ENCODE measurements at places on chromosomes 5 and 9.

GRCh38 chr5:103469288-103470040 is 93.1 kb downstream of the NUDT12 start:
- DNase-seq = no peak

GRCh38 chr5:120228262-120229031 is 235.7 kb upstream of the PRR16 start:
- DNase-seq = no peak

GRCh38 chr5:159519365-159519764 is 189.1 kb upstream of the IL12B start:
- DNase-seq = no peak

DNA sequence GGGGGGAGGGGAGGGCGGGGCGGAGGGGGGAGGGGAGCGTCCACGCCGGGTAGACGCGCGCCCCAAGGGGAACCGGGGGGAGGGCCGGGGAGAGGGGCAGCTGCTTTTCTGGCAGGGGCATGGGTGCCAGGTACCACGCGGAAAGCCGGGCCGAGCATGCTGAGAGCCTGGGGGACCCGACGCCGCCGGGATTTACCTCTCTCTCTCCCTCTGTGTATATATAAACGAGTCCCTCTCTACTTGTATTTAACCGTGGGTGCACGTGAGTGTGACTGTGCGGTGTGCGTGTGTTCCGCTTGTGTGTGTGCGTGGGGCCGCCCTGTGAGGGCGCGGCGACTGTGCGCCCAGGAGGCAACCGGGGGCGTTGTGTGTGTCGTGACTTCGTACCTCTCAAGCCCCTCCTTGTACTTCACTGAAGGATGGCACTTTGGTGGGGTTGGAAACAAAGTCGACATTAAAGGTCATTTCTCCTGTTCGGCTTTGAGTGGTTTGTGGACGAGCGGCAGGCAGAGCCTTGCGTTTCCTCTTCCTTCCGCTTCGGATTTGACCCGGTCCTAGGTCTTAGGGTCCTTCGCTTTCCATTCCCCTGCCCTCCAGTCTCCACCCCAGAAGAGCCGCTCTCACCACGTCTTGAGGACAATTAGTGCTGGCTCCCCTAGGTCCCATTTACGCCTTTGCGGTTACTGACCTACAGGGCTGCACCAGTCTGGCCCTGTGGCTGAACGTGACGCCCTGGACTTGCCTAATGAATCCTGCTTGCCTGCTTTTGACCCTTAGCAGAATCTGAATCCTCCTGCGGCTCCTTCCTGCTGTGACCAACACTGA is 36.2 kb upstream of the TTC1 start:
- DNase-seq = no peak

- no peak for DNase-seq
These were observed 151.1 kb upstream of the HAPLN1 start for GRCh38 chr5:83871533-83872395.

DNA sequence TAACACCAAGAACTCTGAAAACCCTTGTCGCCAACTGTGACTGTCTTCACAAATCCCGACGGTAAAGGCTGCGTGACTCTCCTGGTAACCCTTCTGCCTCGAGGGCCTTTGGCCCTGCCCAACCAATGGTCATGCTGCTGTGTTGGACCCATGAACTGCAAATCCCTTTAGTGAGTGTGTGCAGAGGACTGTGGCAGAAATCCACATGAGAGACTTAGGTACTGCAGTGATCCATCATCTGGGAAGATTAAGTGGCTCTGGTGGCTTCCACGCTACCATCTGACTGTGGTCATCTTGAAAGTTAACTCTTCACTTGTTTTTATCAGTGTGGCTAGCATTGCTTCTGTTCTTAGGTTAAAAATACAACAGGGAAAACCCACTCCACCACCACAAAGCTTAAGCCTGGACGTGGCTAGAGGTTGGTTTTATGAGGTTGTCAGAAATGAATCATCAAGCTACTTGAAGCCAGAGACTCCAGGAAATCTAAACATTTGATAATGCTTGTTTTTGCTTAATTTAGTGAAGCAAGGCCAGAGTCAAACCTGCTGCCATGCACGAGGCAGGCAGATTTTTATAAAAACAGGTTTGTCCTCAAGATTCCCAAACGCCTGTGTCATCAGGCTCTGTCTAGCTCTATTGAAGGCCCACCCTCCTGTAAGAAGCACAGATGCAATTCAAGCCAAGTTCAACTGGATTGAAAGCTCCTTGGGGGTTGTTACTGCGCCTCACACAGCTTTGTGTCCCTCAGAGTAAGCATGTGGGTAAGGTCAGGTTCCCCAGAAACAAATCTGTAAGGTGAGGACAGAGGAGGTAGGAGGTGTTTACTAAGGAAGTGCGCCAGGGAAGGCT is 52.7 kb upstream of the ERCC6L2 start:
- no peak for DNase-seq

- no peak for DNase-seq
These were observed 274.4 kb downstream of the EFNA5 start for GRCh38 chr5:107396351-107396690.

GRCh38 chr9:38435521-38435920 is 11.3 kb upstream of the IGFBPL1 start:
- DNase-seq = no peak

DNA sequence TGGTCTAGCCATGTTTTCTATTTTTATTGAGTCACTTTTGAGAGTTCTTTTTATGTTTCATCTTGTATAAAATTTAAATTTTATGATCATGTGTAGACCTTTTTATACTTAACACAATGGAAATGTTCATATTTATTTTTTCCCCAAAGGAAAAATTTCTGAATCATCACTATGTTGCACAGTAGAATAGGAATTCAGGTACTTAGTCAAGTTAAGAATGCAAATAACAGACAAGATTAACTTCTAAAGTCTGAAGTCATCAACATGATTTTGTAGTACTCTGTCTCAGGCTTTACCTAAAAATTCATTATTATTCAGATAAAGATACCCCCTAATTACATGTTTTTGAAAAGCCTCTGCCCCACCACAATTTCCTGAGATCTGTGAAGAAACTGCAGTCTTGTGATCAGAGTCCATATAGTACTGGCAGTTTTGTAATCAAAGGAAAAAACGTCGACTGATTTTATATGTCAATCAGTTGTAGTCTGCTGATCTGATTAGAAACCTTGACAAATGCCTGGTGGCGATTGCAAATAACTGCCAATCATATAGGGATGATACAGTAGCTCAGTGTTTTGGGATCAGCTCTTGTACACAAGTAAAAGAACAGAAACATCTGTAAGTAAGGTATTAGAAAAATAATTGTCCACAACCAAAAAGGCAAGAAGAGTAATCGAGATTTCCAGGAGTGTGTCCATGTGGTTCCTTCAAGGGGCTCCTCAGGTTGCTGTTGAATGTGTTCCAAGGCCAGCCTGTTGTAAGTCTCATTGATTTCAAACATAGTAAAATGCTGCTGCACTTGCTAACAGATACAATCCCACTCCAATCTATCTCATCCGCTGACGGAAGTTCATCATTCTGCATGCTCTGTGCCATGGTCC is 352.4 kb downstream of the ARRDC3 start:
- no peak for DNase-seq

DNA sequence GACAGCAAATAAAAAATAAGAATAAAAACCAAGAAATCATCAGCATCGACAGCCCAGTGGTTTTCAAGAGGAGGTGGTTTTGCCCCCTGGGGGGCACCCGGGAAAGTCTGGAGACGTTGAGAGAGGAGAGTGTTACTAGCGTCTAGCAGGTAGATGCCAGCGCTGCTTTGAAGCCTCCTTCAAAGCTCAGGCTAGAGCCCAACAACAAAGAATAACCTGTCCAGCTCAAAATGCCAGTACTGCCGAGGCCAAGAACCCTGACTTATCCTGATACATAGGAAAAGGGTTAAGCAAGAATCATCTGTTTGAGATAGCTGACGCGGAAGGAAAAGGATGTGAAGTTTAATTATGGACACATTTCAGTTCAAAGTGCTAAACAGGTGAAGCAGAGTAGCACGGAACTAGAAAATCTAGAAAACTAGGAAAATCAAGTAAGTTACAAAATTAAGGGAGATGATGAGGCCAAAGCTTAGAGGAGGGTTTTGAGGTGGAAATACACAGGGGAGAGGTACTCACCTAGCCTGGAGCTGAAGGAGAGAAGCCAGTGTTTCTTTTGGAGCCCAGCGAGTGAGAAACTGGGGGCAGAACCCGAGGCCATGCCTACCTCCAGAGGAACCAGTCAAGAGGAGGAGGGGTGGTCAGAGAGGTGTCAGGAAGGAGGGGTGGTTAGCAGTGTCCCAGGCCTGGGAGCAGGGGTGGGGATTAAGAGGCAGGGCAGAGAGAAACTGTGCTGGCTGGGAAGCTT is 121.0 kb upstream of the RETREG1 start:
- no peak for DNase-seq

GRCh38 chr5:99068944-99069650 is 140.3 kb upstream of the CHD1 start:
- DNase-seq = no peak

DNA sequence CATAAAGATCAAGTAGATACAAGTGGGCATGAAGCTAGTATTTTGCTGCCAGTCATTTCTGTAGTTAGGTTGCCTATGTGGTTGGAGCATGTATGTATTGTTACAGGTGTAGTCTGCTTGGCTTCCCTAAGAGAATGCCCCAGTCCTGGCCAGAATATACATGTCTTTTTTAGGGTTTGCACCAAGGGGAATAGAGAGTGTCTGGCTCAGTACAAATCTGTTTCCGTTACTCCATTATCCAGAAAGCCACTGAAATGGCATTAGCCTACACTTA is 23.2 kb downstream of the TGFBR1 start:
- DNase-seq = no peak

- DNase-seq = no peak
These were observed 2.4 kb upstream of the STOM start for GRCh38 chr9:121372239-121373010.

GRCh38 chr5:148801682-148802276 is 24.6 kb upstream of the ADRB2 start:
- DNase-seq = no peak

GRCh38 chr5:84259283-84260045 is 125.2 kb downstream of the EDIL3 start:
- DNase-seq = no peak

- no peak for DNase-seq
These were observed 279.9 kb downstream of the RASEF start for GRCh38 chr9:82783045-82783444.

DNA sequence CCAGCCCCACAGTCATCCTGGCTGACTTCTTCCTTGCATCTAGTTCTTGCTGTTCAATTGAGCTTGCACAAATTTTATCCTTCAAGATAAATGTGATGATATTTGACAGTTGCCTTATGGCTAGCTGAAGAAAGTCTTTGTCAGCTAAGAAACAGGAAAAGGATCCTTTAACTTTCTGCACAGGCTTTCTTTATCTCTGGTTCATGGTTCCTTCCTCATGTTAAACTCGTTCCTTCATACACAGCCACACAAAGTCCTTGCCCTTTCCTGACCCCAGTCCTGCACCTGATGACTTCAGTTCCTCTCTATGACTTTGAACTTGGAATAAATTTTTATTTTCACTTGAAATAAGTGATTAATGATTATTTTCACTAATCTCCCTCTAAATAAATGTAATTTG is 132.5 kb upstream of the PRSS3 start:
- DNase-seq = no peak

GRCh38 chr5:145936401-145937131 is at the start of gene SH3RF2:
Gene SH3RF2 (plus strand): TSS chr5:145936578. CDS start chr5:145937929, 1,351 bp downstream.
- no peak for DNase-seq

DNA sequence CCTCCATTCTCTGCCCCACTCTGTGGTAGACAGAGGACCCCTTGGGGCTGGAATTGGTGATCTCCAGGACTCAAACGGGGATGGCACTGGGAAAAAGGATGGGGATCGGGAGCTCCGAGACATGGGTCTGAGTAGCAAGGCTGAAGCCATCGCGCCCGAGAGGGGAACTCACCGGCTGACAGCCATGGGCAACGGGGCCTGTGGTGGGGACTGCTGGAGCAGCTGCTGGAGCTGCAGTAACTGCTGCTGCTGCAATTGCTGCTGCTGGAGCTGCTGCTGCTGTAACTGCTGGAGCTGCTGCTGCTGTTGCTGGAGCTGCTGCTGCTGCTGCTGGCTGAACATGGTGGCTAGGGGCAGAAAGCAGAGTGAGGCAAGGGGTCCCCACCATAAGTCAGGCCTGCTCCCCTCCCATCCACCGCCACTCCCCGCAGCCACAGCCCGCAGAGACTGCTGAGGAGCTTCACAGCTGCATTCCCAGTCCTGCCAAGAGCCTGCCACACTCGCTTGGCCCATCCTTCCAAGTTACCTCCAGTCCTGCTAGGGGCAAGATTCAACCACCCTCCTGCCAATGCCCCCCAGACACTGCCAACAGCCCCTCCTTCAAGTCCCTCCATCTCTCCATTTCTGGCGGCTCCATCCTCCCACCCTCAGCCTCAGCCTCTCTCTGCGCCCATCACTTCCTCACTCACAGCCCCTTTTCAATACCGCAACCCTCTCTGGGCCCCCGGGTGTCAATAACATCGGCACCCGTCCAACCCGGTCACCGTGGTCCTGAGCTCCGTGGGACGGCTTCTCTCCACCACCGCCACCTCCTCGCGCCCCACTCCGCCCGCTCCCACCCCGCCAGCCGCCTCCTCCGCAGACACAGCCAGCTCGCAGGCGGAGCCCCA is 611 bp downstream of the CIZ1 start:
- DNase-seq = no peak

- DNase-seq = no peak
These were observed 4.4 kb upstream of the GTF3C5 start for GRCh38 chr9:133026426-133026825.

- DNase-seq = no peak
These were observed 155.8 kb downstream of the DRD1 start for GRCh38 chr5:175288048-175288621.

DNA sequence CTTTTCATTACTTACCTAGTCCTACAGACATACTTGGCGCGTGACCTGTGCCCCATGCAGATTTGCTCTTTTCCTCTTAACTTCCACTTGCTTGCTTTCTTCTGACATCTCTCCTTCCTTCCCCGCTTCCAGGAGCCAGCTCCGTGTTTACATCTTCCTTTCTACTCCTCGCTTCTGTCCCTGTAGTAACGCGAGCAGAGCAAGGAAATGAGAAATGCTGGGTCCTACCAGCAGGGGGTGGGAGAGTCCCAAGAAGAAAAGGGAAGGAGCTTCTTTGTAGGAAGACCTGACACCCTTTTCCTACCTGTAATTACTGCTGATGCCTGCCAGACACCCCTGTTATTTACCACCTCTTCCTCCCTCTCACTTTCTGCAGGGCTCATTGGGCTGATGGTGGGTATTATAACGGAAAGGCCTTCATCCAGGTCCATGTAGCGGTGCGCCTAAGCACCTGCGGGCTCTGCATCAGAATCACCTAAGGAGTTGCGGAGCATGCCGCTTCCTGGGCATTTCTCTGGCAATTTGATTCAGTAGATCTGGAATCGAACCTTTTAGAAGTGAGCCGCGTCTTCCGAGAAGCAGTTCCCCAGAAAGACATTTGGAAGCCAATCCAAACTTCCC is 1260.8 kb upstream of the WWC1 start:
- no peak for DNase-seq

All from hypothalamus (tissue), 51 donors.